Stimulated activated CD8-positive, alpha-beta memory T cell treated with anti-CD3 and anti-CD28 coated beads, Interleukin-7, amount 100 ng/mL, for 1 hour (primary cell): ENCODE measurements at places on chromosomes 13 and 19.

DNA sequence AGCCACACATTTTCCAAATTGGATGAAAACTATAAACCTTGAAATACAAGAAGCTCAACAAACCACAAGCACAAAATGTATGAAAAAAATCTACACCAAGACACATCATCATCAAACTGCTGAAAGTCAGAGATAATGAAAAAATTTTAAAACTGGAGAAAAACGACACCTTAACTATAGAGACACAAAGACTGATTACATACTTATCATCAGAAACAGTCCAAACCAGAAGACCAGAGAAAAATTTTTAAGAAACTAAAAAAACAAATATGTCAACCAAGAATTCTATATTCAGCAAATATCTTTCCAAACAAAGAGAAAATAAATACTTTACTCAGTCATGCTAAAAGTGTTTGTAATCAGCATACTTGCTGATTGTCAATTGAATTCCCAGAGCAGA lies 8.5 kb upstream of the ZNF823 start:
- DNase-seq: no peak

GRCh38 chr19:46713781-46714443 lies 3.0 kb downstream of the PRKD2 start:
- DNase-seq: peak; percentile 56

DNA sequence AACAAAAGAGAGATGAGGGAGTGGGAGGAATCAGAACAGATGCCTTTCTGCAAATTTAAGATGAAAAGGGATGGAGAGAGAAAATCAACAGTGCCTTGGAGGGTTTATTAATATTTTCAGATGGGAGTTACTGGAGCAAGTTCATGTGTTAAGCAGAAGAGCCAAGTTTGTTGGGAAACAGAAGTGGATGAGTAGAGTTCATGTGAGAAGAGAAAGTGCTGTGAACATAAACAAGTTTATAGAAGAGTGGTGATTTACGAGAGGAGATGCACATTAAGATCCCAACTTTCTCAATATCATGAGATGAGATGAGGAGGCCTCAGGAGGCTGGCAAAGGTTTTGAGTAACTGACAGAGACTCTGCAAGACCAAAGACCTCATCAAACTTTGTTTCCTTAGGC lies 274.1 kb upstream of the HTR2A start:
- DNase-seq: no peak

- DNase-seq: no peak
Observed at GRCh38 chr13:33842207-33842606, 24.3 kb downstream of the RFC3 start.

GRCh38 chr13:66586489-66586888 lies 643.6 kb downstream of the PCDH9 start:
- DNase-seq: no peak

GRCh38 chr13:73411067-73411809 lies 352.4 kb downstream of the KLF5 start:
- DNase-seq: no peak

DNA sequence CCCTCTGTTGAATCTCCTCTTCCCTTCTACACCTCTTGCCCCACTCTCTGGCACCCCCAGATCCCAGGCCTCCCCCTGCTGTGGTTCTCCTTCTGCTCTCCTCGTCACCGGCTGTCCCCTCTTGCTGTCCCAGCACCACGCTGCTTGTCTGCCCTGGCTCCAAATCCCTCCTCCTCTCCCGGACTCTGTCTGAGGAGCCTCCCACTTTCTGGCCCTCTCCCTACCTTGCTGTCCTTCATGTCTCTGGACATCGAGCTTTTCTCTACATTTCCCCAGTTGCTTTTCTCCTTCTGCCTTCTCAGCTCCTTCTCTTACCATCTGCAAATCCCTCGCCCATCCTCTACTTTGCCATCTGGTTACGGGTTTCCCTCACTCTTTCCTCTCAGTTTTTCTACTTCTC lies 1.2 kb downstream of the ZNF347 start:
- DNase-seq: no peak

DNA sequence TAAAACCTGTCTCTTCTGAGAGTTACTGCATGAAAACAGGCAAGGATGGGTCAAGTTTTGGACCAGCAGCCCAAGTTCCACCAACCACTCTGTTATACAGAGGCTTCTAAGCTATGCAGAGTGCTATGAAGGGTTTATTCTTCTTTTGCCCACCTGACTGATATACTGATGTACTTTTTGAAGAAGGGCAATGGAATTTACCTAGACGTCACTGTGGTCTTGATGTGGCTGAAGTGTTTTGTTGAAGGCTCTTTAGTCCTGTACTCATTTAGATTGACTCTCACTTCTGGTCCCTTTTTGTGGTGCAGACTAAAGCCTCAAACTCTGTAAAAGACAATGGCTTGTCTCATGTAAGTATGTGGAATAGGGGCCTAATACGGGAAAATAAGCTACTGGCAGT lies 92.0 kb downstream of the DGKH start:
- no peak for DNase-seq

- DNase-seq: no peak
Observed at GRCh38 chr19:3804429-3804828, 18.2 kb upstream of the MATK start.

DNA sequence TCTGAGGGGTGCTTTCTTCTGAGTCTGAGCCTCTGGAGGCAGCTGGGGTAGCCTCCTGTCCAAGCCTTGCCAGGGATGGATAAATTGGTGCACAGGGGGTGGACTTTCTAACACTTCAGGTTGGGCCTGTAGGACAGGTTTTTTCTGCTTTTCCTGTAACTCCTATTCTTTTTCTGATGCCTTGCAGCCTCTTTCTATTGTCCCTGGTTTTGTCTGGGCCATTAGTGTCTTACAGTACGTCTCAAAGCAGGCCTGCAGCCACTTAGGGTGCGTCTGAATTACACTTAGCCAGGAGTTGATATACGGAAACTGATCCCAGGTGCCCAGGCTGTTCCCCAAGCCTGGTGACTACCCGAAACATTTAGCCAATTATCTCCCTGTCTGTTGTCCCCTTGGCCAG lies 213.3 kb upstream of the HTR2A start:
- no peak for DNase-seq

DNA sequence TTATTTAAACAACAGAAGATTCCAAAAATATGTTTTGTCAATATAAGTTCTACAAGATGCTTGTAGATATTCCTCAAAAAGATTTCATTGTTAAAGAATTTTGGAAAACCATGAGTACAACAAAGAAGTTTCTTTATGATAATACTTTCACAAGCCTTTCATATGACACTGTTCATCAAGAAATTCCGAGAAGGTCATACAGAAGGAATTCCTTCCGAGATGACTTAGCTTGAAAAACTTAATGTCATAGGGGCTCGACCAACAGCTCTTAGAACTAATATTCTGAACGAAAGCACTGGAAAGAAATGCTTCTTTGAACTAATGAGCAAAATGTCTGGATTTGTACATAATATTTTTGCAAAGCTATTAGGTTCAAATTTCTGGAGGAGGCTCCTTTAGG lies 403.4 kb downstream of the KLF5 start:
- no peak for DNase-seq

- DNase-seq: no peak
Observed at GRCh38 chr13:49042476-49042875, 66.8 kb downstream of the FNDC3A start.

DNA sequence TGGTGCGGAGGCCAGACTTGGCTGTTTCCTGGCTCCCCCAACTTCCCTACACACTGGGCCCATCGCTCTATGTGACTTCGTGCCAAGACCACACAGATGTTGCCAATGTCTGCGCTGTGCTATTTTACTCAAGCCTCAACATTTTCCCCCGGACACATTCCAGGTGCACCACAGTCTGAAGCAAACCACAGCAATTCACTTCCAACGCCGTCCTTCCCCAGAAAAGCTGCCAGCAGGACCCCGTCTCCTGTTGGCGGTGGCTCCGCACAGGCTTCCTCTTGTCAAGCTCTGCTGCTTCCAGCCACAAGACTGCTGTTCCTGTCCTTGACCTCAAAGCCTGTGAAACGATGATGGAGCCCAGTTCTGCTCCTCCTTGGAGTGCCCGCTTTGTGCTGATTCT lies 100.7 kb downstream of the CRYL1 start:
- no peak for DNase-seq

DNA sequence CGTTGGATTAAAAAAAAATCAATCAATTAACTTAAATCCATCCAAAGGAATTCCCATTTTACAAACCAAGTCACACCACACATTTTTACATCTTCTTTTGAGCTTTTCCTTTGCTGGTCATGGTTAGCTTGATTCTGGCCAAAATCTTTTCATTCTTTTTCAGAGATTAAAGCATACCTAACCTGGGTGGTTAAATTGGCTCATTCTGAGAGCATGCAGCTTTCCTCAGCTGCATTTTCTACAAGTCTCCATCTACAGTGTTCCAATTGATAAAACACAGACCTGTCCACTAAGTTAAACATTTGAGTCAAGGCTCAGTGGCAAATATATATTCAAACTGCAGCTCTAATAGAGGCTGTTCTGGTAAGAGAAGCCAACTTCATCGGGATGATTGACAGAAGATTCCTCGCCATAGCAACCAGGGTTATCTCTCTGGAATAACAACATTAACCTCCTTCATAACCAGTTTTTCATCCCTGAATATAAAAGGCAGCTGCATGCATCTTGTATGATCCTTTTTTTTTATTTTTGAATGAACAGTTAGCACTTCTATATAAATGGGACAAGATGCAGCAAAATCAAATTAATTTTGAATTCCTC lies 106.2 kb downstream of the DNAJC15 start:
- DNase-seq: no peak

- DNase-seq: no peak
Observed at GRCh38 chr19:8363803-8364771, at the start of gene ANGPTL4. Gene ANGPTL4 (plus strand): TSS chr19:8364155. CDS start chr19:8364322, 167 bp downstream.

GRCh38 chr19:2806736-2807378 lies 12.8 kb upstream of the ZNF554 start:
- no peak for DNase-seq

DNA sequence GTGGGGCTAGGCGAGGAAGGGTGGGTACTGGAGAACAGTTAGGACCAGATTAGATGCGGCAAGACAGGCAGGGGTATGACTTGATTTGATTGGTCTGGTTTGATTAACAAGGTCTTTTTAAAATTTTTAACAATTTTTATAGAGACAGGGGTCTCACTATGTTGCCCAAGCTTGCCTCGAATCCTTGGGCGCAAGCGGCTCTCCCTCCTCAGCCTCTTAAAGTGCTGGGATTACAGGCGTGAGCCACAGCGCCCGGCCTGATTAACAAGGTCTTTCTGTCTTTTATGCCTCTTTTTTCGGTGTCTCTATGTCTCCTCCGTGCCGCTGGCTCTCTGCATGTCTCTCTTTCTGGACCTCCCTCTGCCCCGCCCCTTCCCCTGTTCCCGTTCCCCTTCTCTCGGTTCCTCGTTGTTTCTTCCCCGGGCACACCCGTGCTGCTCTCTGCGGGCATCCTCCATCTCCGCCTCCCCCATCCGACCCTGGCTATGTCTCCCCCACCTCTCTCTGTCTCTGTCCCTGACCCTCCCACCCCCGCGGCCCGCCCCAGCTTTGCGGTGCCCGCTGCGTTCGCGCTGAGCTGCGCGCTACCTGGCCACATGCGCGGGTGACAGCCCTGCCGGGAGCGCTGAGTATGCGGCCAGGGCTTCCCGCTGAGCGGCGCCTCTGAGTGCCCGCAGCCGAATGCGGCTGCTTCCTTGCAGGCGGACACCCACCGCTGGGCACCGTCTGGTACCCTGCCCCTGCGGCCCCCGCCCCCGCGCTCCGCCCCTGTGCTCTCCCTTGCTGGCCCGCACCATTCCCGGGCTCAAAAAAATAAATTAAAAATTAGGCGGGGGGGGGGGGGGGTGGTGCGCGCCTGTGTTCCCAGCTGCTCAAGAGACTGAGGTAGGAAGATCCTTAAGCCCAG lies 8.1 kb upstream of the SDHAF1 start:
- no peak for DNase-seq

- no peak for DNase-seq
Observed at GRCh38 chr19:53518716-53519115, 19.2 kb upstream of the ZNF331 start.

- DNase-seq: peak; percentile 16
Observed at GRCh38 chr19:11203194-11204075, 6.1 kb upstream of the KANK2 start.

- no peak for DNase-seq
Observed at GRCh38 chr19:6761053-6761676, 6.1 kb downstream of the SH2D3A start.

- no peak for DNase-seq
Observed at GRCh38 chr19:1064661-1065605, 2.0 kb upstream of the ARHGAP45 start.

- peak; percentile 54 for DNase-seq
Observed at GRCh38 chr19:40305403-40305802, 20.3 kb upstream of the AKT2 start.

DNA sequence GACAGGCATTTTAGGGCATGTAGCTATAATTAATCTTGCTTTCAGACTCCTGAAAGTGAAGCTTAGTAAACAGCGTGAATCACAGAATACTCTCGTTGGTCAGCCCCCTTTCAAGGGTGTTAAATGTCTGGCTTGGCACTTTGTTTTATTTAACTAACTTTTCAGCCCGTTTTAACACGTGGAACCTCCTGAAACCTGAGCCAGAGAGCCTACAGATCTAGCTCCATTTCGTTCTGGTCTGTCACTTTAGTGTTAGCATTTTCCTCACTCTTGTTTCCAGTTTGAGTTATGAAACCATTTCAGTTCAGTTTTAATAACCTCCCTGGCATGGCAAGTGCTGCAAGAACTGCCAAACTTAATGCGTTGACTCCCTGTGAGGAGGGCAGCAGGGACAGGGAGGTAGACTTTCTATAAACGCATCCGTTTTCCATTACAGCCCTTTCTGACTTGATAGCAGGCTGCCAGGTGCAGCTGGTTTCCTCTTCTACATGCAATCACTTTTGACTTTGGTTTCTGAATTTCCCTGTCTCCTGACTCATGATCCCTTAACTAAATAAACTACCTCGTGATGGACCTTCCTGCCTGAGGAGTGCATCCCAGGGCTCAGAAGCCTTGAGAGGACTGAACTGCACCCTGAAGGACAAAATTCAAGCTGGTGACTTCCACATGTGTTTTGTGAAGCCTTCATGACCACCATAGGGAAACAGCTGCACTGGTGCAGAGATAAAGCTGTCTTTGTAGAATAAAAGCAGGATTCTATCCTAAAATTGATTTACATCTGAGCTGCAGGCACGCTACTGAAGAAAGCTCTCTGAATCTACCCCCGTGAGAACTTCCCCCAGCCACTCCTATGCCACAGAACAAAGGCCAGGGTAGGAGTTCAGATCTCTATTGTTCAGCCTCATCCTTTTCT lies 192.6 kb downstream of the DLEU7 start:
- no peak for DNase-seq

GRCh38 chr13:46385946-46386345 lies 1.1 kb downstream of the RUBCNL start:
- DNase-seq: no peak

DNA sequence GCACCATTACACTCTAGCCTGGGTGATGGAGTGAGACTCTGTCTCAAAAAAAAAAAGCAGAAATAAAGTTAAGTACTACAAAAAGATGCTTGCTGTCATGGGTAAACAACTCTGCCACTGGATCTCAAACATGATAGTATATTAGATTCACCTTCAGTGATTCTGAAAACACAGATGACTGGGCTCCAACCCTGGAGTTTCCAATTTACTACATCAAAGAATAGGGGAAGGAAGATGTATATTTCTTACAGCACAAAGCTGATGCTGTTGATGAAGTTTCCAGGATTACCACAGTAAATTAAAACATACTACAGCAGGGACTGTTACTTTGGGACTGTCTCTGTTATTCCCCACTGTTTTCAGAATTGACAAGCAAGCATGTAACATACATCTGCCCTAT lies 5.2 kb downstream of the ZNF561 start:
- DNase-seq: no peak
